Activated CD4-positive, alpha-beta T cell treated with anti-CD3 and anti-CD28 coated beads, Interleukin-2, amount 10 ng/mL, durations not matched to agents 24 days and 14 days (primary cell): ENCODE measurements at places on chromosomes 12 and 14. TPM values are rescaled to one million over a fixed set of nuclear protein-coding genes. Genes with fewer than 3 reads are reported as not detected.

GAS2L3 gene
- 1.6 and 1.7 TPM in 2 replicates for total RNA-seq

KRT6A gene
- not detected in 2 replicates for total RNA-seq

CLEC2B gene
- total RNA-seq = 13.0 and 13.1 TPM in 2 replicates

TAS2R31 gene
- total RNA-seq = 3.5 and 4.3 TPM in 2 replicates

CRADD gene
- total RNA-seq = 8.1 and 12.6 TPM in 2 replicates

- H3K4me3 ChIP-seq = peak within 1 kb of the TSS; percentile 83
- peaks cover 64% of the 10 kb centered on the region for H3K27me3 ChIP-seq
- peak within 1 kb of the TSS; percentile 41 for H3K27ac ChIP-seq
- H3K36me3 ChIP-seq = no peaks in the 10 kb centered on the region
- H3K4me1 ChIP-seq = peaks cover 13% of the 10 kb centered on the region
- DNase-seq = peak; percentile 70
Measured at GRCh38 chr12:99984271-99985128, at the start of gene ANKS1B. Gene ANKS1B (minus strand): TSS chr12:99984936. CDS start chr12:99984237, 699 bp downstream.

- H3K4me1 ChIP-seq = no peaks in the 10 kb centered on the region
- DNase-seq = no peak
- no peaks in the 10 kb centered on the region for H3K36me3 ChIP-seq
- no peak overlapping the region for H3K4me3 ChIP-seq
Measured at GRCh38 chr12:105993766-105994555, 144.8 kb downstream of the NUAK1 start.

GRCh38 chr12:58408516-58408915 lies 467.1 kb downstream of the ATP23 start:
- peaks cover 13% of the 10 kb centered on the region for H3K27me3 ChIP-seq
- H3K4me1 ChIP-seq = peaks cover 2% of the 10 kb centered on the region
- no peaks in the 10 kb centered on the region for H3K36me3 ChIP-seq
- no peak overlapping the region for H3K4me3 ChIP-seq
- no peak for DNase-seq
- no peak overlapping the region for H3K27ac ChIP-seq

GRCh38 chr14:53399057-53399456 lies 245.9 kb upstream of the DDHD1 start:
- no peak overlapping the region for H3K4me3 ChIP-seq
- peaks cover 2% of the 10 kb centered on the region for H3K36me3 ChIP-seq
- H3K27me3 ChIP-seq = no peaks in the 10 kb centered on the region
- no peaks in the 10 kb centered on the region for H3K4me1 ChIP-seq
- no peak overlapping the region for H3K27ac ChIP-seq
- DNase-seq = no peak

- peaks cover 9% of the 10 kb centered on the region for H3K4me1 ChIP-seq
- H3K36me3 ChIP-seq = no peaks in the 10 kb centered on the region
- peak overlapping the region; percentile 84 for H3K4me3 ChIP-seq
- peak overlapping the region; percentile 70 for H3K27ac ChIP-seq
- H3K27me3 ChIP-seq = peaks cover 48% of the 10 kb centered on the region
Measured at GRCh38 chr12:12890543-12891079, 751 bp upstream of the GPRC5A start.

GRCh38 chr12:16588812-16589211 lies 17.1 kb downstream of the LMO3 start:
- no peaks in the 10 kb centered on the region for H3K4me1 ChIP-seq
- H3K27me3 ChIP-seq = no peaks in the 10 kb centered on the region
- H3K4me3 ChIP-seq = no peak overlapping the region
- DNase-seq = no peak

- H3K27me3 ChIP-seq = no peaks in the 10 kb centered on the region
- peaks cover 13% of the 10 kb centered on the region for H3K36me3 ChIP-seq
- no peak for DNase-seq
Measured at GRCh38 chr14:63504648-63505047, 38.5 kb downstream of the PPP2R5E start.

DNA sequence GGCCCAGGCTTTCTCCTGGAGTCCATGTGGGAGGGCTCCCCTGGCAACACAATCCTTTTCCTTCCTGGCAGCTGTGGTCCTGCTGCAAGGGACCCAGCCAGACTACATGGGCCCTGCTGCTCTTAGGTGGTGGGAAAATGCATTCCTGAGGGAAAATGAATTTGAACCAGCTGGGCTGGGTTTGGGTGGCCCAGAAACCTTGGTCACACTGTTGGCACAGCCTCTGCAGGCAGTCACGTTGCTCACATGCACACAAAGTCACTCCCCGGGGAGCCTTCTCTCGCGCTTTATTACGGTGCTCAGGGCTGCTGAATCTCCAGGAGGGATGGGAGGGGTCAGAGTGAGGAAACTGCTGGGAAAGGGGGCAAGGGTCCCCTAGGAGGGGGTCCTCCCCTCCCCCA lies 17.2 kb downstream of the PLEKHG3 start:
- H3K4me1 ChIP-seq = peaks cover 81% of the 10 kb centered on the region
- H3K27ac ChIP-seq = no peak overlapping the region
- H3K27me3 ChIP-seq = peaks cover 1% of the 10 kb centered on the region
- no peak overlapping the region for H3K4me3 ChIP-seq

DNA sequence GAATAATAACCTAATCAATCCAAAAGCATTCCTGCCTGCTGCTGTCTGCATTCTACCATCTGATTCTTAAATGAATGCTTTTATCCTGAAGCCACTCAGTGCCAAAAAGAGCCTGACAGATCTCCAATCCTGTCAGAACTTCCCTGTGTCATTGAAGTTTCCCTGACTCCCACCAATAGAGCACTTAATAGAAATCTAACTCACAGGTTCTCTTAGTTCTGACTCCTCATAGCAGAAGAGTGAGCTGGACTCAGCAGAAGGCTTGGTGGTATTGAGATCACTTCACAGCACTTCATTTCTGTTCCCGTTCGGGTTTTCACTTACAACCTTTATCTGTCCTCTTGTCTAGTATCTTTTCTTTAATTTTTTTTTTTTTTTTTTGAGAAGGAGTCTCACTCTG lies 102.6 kb downstream of the OTOGL start:
- DNase-seq = no peak
- no peaks in the 10 kb centered on the region for H3K36me3 ChIP-seq
- H3K27me3 ChIP-seq = peaks cover 5% of the 10 kb centered on the region
- H3K4me3 ChIP-seq = no peak overlapping the region
- H3K4me1 ChIP-seq = no peaks in the 10 kb centered on the region

- peak; percentile 95 for DNase-seq
- peaks cover 46% of the 10 kb centered on the region for H3K36me3 ChIP-seq
- H3K4me3 ChIP-seq = peak overlapping the region; percentile 96
Measured at GRCh38 chr12:14769969-14770495, 33.2 kb downstream of the WBP11 start.

DNA sequence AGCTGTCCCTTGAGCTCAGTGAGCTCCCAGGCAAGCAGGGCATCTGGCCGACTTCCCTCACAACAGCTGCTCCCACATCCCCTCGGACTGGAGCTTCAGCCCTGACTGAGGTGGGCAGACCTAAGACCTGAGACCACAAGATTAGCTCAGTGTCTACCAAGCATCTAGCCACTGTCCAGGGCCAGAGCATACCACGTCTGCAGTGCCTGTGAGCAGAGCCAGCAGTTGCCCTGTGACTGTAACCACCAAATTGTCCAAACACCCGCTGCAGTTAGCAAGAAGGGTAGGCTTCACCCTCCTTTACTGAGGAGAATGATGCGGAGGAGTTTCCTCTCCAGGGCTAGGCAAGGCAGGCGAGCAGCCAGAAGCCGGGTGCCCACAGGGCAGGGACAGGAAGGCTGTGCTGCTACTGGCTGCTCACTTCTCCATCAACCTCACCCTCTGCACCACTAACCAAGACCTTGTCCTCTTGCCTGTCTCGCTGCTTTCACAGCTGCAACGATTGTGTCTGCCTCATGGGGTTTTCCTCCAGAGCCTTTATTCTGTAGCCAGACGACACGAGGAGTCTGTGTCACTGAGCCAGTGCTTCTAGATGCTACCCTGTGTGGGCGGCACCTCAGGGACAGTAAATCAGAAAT lies 53.9 kb downstream of the ANAPC7 start:
- H3K27me3 ChIP-seq = no peaks in the 10 kb centered on the region
- H3K4me3 ChIP-seq = peak overlapping the region; percentile 65
- peaks cover 36% of the 10 kb centered on the region for H3K36me3 ChIP-seq

DNA sequence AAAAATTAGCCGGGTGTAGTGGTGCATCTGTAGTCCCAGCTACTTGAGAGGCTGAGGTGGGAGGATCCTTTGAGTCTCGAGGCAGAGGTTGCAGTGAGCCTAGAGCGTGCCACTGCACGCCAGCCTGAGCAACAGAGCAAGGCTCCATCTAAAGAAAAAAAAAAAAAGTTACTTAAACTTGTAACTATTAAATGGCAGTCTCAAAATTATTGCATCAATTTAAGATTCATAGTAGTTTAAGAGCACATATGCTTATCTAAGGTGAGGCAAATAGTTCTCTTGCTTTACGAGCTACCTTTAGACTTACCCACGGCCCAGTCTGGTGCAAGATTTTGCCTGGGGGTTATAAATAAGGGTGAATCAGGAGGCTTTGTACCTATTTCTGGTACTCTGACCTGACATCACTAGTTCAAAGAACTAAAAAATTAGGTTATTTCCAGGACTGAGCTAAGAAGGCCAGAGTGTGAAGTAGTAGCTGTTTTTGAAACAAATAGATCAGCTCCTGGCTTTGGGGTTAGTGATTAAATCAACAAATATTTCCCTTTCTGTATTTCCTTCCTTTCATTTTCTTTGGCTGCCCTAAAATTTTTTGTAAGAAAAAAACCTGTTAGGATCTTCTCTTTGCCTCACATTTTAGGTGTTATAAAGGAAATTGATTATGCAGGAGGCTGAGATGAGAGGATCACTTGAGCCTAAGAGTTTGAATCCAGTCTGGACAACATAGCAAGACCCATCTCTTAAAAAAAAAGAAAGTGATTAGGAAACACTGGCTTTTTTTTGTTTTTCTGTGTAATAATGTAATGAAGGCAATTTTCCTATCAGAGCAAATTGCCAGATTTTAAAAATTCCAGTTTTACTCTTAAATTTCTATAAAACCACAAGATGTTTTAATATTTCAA lies 3.6 kb downstream of the MGAT2 start:
- H3K27me3 ChIP-seq = no peaks in the 10 kb centered on the region
- H3K27ac ChIP-seq = peak overlapping the region; percentile 69
- peak overlapping the region; percentile 96 for H3K4me3 ChIP-seq
- H3K4me1 ChIP-seq = peaks cover 34% of the 10 kb centered on the region
- peaks cover 53% of the 10 kb centered on the region for H3K36me3 ChIP-seq
